GM23338 (cell line): ENCODE measurements at places on chromosomes 11 and 22. TPM values are rescaled to one million over a fixed set of nuclear protein-coding genes. Genes with fewer than 3 reads are reported as not detected.

GRCh38 chr22:31148953-31149627 lies 8.8 kb upstream of the PLA2G3 start:
- H3K4me3 ChIP-seq: no peak overlapping the region
- DNase-seq: peak; percentile 94
- H3K27ac ChIP-seq: no peak overlapping the region
- no peaks in the 10 kb centered on the region for H3K36me3 ChIP-seq
- H3K4me1 ChIP-seq: no peaks in the 10 kb centered on the region

DNA sequence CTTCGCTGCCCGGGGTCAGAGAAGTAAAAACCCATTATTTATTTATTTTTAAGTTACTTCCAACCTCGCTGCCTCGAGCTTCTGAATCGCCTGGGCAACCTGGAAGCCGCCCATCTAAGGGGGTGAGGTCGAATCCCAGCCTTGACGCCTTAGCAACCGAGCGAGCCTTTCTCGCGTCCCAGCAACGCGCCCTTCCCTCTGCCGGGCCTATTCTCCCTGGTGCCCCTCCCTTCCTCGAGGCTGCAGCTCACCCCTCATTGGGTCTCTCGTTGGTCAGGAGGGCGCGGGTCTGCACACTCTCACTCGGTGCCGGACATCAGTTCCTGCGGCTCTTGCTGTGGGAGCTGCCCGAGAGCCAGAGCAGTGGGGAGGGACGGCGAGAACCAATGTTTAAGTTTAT lies at the start of gene CCDC81:
CCDC81 (plus strand) TSS at position 302 of the 400 bp plus-strand sequence. CDS start 277 bp downstream, outside the sequence.
- H3K27me3 ChIP-seq: no peaks in the 10 kb centered on the region
- peaks cover 11% of the 10 kb centered on the region for H3K4me1 ChIP-seq
- DNase-seq: peak; percentile 95
- no peaks in the 10 kb centered on the region for H3K36me3 ChIP-seq
- no peak within 1 kb of the TSS for H3K27ac ChIP-seq

DNA sequence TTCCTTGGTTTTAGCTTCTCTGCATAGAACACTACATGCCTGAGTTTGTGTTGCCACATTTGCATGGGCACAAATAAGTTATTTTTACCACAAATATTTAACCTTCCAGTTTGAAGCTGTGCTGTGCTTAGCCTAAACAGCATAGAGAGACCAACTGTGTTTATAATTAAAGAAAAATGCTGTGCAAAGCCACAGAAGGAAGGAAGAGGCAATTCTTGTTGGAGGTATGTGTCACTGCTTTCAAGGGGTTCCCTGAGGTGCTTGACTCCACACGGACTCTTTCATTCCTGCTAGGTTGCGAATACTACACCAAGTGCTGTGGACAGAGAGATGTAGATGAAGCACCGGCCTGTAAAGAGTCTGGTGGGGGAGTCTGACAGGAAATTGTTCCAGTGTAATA lies 47.6 kb upstream of the OLFML1 start:
- H3K4me1 ChIP-seq: peaks cover 11% of the 10 kb centered on the region; the same call in 1 of the 2 replicates
- no peaks in the 10 kb centered on the region for H3K36me3 ChIP-seq
- H3K4me3 ChIP-seq: no peak overlapping the region
- no peak for DNase-seq
- H3K27me3 ChIP-seq: no peaks in the 10 kb centered on the region

Gene OR10A2
- not detected in 2 replicates for total RNA-seq

Gene DPP3
- 85.9 and 101 TPM in 2 replicates for total RNA-seq
